ENCODE measurements at places on chromosomes 16 and 17.

GRCh38 chr17:80511222-80512180 is 33.1 kb upstream of the RPTOR start:
- DNase-seq = no peak

DNA sequence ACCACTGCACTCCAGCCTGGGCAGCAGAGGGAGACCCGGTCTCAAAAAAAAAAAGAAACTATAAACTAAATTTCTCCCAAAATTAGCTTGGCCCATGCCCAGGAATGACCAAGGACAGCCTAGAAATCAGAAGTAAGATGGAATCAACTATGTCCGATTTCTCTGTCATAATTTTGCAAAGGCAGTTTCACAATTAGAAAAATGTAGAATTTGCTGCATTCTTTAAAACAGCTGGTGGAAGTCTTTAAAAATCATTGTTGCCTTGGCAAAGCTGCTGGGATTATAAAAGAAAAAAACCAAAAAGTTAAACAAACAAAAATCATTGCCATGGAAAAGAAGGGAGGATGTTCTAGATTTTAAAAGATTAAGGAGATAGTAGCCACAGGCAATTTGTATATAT is 32.4 kb downstream of the WWP2 start:
- DNase-seq = no peak

- DNase-seq = no peak
These were observed 17.1 kb downstream of the RND2 start for GRCh38 chr17:43042025-43042628.

DNA sequence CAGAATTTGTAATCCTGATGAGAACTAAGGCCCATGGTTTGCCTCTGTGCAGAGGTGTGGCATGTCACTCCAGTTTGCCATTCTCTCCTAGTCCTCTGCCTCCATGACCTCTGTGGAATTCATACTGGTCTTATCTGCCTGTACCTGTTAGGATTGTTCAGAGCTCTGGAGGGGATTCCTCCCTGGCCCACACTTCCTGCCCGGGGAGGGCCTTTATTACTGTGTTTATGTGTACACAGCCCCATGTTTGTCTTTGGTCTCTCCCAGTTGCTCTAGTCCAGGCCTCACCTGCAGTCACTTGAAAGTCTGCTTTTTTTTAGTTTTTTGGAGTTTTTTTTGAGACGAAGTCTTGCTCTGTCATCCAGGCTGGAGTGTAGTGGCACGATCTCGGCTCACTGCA is 36.4 kb downstream of the RHBDL3 start:
- no peak for DNase-seq

GRCh38 chr16:50015631-50016030 is 9.4 kb upstream of the CNEP1R1 start:
- DNase-seq = no peak

GRCh38 chr16:19829844-19830692 is 54.6 kb downstream of the GPRC5B start:
- DNase-seq = no peak

GRCh38 chr16:75575958-75576357 is 9.8 kb downstream of the GABARAPL2 start:
- DNase-seq = no peak

DNA sequence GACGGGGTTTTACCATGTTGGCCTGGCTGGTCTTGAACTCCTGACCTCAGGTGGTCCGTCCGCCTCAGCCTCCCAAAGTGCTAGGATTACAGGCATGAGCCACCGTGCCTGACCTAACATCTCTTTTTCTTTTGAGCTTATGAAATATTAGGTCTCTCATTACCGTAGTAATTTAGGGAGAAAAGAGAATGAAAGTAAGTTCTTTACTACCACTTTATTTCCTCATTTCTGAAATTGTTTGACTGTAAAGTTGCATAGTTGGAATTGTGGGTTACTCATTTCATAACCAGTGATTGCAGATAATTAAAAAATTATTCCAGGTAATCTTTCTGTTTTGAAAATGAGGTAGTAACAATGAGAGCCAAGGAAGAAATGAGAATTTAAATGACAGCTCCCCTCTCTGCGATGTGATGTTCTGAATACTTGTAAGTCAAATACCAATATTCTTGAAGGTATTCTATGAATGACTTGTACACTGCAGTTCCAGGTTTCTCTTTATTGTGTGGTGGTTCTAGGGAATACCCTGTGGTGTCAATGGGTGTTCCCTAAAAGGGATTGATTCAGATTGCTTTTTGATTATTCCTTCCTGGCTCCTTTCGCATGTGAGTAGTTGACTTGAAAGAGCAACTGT is 28.3 kb downstream of the MAP2K4 start:
- no peak for DNase-seq

DNA sequence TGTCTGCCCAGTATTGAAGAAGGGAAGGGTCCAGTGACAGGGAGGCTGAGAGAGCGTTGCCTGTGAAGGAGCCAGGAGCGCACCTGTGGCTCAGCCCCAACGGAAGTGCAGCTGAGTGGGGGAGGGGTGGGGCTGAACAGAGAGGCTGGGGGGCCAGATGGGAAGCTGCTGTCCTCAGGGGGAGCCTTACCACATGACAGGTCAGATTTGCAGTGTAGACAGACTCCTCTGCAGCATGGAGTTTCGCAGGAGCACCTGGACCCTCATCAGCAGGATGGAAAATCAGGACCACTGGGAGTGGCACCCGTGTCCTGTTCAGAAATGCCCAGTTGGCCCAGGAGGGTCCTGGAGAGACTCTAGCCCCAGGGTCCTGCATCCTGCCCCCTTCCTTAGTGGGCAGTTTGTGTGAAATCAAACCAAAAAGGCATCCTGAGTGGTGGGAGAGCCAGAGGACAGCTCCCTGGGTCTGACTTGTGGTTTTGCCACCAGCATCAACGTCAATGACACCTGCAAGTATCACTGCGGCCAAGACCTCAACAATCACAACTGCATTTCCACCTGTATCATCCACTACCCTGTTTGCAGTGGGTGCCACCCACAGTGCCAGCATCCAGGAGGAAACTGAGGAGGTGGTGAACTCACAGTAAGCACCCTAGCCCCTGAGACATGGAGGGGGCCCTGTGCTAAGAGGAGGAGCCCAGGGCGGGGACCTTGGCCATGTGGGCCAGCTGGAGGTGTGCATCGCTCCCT is 7.8 kb downstream of the CD300A start:
- no peak for DNase-seq

All from BE2C (cell line).